ENCODE measurements at places on chromosomes 5 and 9. TPM values are rescaled to one million over a fixed set of nuclear protein-coding genes. Genes with fewer than 3 reads are reported as not detected.

RBM18 gene
- polyA plus RNA-seq = 30.9 TPM

SLC34A3 gene
- 1.8 TPM for polyA plus RNA-seq

CCDC180 gene
- 7.9 TPM for polyA plus RNA-seq

FOXD4L6 gene
- polyA plus RNA-seq = not detected

TMED7 gene
- polyA plus RNA-seq = 53.0 TPM

CYLC2 gene
- not detected for polyA plus RNA-seq

COL23A1 gene
- polyA plus RNA-seq = 1.8 TPM

ROR2 gene
- 3.1 TPM for polyA plus RNA-seq

DNA sequence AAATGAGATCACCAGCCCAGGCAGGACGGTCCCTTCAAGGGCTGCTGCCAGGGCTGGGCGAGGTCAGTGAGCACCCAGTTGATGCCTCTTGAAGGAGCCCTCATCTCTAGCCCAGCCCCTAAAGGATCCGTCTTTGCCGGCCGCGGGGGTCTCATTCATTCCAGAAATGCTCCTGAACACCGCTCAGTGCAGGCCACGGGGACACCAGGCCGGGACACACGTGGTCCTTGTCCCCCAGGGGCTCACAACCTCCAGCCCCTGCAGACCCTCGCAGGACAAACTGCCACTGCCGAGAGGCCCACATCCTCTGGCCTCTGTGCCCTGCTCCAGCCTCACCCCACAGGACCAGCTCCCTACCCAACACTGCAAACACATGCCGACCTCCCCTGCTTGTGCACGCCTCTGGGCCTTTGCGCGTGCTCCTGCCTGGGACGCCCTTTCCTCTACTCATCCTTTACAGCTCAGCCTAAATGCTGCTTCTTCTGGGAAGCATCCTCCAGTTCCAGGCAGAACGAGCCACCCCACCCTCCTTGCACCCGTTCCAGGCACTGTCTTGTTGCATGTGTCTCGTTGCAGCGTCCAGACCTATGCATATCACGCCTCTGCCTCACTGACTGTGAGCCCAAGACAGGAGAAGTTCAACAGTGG, 10.3 kb upstream of the LAMC3 start:
- DNase-seq = no peak

DNA sequence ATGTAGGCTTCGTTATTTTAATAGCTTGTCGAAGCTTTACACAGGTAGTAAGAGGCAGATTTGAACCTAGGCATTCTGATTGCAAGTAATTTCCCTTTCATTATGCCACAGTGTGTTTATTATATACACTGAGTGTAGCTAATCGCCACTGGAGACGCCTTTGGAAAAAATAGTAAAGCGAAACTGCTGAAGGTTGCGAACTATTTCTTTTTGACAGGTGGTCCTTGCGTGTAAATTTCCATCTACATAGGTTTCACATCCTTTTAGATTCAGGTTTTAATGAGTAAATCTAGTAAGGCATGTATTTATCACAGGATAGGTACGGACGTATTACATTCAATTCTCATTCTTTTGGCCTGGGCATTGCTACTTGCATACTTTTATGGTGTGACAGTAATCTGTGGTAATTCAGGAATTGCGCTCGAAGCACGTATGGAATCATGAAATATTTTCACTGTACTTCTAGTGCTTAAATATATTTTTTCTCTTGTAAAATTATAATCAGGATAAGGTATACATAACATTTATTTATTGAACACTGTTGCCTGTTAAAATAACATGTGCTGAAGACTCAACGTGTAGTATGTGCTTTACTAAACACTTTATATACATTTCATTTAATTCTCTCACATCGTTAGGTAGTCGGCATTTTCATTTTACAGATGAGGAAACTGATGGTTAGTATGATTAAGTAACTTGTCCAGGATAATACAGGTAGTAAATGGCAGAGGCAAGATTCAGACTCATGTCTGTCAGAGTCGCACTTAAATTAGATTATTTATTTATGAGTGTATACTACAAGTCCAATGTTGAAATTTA, 1.8 kb downstream of the MARCHF6 start:
- DNase-seq = peak; percentile 34

DNA sequence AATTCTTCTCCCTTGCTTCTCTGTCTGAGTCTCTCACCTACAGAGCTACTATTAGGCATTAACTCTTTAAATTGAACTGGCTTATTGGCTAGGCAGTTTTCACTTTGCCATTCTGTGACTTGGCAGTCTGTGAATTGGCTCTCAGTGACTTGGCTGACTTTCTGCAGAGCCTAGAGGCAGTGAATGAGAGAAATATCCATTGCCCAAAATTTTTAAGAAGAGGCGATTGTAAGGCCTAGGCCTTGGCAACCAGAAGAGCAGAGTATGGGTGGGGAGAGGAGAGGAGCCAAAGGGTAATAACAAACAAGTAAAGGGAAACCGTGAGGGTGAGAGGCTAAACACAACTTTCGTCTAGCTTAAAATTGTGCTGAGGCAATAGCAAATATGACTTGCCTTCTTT, 176.7 kb downstream of the PRR16 start:
- DNase-seq = no peak

DNA sequence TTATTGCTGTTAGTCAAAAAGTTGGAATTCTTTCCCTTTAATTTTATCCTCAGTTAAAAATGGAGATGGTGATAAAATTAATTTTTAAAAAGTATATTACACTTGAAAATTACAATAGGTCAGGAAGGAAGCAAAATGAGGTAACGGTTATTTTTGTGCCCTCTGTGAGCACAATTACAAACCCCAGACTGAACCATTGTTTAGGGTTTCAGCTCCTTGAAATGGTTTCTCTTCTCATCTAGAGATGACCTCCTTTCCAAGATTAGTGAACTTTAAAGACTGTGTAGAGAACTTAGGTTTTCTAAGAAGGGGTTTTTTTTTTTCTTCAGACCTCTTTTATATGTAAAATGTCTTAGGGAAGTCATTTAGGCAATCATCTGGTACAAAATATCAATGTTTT, 126.2 kb upstream of the CHD1 start:
- DNase-seq = no peak

DNA sequence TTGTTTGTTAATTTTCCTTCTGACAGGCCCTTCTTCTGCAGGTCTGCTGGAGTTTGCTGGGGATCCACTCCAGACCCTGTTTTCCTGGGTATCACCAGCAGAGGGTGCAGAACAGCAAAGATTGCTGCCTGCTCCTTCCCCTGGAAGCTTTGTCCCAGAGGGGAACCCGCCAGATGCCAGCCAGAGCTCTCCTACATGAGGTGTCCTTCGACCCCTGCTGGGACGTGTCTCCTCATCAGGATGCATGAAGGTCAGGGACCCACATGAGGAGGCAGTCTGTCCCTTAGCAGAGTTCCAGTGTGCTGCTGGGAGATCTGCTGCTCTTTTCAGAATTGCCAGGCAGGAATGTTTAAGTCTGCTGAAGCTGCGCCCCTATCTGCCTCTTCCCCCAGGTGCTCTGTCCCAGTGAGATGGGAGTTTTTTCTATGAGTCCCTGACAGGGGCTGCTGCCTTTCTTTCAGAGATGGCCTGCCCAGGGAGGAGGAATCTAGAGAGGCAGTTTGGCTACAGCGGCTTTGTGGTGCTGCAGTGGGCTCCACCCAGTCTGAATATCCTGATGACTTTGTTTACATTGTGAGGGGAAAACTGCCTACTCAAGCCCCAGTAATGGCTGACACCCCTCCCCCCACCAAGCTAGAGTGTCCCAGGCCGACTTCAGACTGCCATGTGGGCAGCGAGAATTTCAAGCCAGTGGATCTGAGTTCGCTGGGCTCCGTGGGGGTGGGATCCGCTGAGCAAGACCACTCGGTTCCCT, 772.0 kb upstream of the FAM174A start:
- DNase-seq = no peak

DNA sequence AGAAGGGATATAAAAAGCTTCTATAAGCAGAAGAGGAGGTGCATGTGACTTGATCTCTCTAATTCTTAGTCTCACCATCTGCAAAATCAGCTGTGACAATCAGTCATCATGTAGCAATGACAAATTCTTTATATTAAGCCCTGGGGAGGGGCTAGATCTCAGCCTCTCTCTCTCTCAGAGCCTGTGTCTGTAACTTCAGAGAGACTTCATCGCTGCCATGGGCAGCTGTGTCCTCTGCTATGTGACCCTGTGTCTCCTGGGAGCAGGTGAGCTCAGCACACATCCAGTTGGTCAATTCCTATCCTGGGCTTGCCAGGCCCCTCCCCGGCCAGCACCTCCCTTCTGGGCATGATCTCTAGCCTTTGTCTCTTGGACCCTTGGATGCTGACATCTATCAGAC, 109.6 kb downstream of the ANKRD18B start:
- no peak for DNase-seq

DNA sequence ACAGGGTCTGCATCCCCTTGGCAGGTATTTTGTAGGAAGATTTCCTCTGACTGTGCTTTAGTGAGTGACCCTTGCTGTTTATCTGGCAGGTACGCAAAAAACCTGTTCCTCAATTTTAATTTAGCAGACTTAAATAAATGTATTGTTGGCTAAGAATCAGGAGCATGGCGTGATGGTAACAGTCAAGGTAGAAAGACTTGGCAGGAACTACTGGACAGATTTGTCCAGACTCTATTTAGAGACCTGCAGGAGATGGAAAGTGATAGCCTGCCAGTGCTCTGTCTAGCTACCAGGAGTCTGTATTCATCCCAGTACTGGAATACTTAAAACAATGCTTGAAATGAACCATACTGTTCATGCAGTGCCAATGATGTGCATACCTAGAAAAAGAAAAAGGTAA, 78.8 kb upstream of the MAST4 start:
- no peak for DNase-seq

DNA sequence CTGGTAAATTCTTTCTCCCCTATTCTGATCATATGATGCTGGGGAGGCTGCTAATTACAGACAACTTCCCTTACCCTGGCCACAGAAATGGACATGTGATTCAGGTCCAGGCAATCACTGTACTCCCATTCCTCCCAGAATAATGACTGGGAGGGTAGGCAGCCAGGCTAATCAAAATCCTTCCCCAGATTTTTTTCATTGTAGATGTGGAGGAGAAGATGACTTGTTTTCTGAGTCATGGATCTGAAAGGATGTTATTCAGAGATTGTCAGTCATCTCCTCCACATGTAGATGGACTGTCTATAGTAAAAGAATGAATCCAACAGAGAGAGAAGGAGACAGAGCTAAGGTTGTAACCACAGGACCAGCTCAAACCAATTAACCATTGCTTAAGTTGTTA, 123.9 kb upstream of the PUM3 start:
- no peak for DNase-seq

DNA sequence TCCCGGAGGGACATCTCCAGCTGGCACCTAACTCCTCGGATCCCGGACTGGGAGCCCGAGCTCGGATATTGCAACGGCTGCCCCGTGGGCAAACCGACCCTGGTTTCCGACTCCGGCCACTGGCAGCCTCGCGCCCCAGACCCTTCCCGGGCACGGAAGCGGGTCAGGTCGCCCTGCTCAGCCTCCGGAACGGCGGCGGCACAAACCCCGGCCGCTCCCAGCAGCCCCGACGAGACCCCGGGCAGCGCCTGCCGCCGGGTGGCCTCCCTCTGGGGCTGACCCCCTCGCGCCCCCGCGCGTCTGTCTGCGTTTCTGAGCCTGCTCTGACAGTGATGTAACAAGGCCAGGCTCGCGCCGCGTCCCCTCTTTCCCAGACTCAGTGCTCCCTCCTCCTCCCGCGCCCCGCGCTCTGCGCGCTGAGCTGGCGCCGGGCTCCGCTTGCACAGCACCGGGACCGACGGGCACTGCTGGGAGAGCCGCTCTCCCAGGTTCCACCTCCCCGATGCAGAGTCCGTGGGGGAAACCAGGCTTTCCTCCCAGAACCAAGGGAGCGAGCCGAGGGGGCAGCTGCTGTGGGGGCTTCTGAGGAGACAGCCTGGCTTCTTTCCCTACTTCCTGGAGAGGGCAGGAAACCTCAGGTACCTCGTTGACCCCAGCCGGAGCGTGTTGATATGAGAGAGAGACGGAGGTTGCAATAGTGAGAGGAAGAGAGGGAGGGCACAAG, at the start of gene TMEM215:
Gene TMEM215 (plus strand): TSS at position 373 of the 724 bp plus-strand sequence. CDS start 644 bp downstream, outside the sequence.
- DNase-seq = peak; percentile 53

- no peak for DNase-seq
Measured at GRCh38 chr5:1235379-1235778, 10.2 kb downstream of the SLC6A18 start.

GRCh38 chr9:8489835-8490234, 690.3 kb upstream of the DMAC1 start:
- no peak for DNase-seq

GRCh38 chr9:124216474-124217176, 41.1 kb upstream of the NEK6 start:
- no peak for DNase-seq

DNA sequence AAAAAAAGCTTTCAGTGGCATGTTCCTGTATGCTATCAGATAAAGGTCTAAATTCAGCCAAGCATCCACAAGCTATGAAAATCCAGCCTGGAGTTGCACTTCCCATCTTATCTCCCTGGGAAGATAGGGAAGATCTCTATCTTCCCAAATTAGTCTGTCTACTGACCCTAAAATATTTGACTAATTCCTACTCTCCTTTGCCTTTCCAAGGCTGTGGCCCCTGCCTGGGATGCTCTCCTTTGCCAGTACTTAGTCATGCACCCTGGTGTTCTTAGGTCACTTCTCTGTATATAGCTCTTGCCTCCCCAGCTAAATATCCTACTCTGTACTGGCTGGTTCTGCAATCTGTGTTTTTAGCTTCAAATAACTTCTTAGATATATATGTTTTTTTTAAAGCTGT, 44.0 kb upstream of the PLPP1 start:
- no peak for DNase-seq

GRCh38 chr5:172175263-172175719, 12.7 kb downstream of the STK10 start:
- no peak for DNase-seq

- no peak for DNase-seq
Measured at GRCh38 chr9:68762570-68762969, 57.5 kb downstream of the PIP5K1B start.

GRCh38 chr9:131695836-131696460, 43.9 kb downstream of the RAPGEF1 start:
- no peak for DNase-seq

DNA sequence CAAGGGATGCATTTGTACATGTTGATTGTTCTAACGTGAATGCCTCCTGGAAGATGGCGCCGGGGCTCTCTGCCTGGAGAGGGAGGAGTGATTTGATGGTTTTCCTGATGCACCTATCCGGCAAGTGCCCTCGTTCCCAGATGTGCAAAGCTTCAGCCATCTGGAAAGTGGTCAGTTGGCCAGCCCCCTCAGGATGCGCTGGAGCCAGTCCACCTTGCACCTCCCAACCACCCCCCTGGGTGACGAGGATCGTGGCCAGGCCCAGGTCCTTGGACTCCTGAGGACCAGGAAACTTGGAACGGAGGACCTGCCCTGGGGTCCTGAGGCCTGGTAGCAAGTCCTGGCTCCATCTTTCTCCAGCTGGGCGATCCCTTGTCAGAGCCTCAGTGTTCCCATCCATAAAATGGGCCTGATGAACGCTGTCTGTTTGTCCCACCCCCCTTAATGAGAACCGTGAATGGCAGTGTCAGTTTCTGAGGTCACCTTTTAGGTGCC, 23.6 kb upstream of the RNU6ATAC start:
- no peak for DNase-seq

All from hindlimb muscle (tissue), 1 donor.